Hindlimb muscle (tissue), 1 donor: ENCODE measurements at places on chromosomes 13 and 19.

GRCh38 chr13:48843630-48844380 lies 131.9 kb upstream of the FNDC3A start:
- DNase-seq = no peak

DNA sequence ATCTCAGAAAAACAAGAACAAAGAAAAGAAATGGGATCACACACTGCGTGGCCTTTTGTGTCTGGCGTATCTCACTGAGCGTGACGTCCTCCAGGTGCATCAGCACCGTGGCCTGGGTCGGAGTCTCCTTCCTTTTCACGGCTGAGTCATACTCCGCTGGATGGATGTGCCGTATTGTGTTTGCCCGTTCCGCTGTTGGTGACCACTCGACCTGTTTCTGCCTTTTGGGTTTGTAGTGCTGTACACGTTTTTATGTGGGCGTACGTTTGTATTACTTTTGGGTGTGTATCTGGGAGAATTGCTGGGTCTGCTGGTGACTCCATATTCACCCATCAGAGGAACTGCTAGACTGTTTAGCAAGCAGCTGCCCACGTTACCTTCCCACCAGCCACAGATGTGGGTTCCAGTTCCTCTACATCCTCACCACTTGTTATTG lies 11.4 kb downstream of the ARID3A start:
- no peak for DNase-seq

GRCh38 chr13:24228852-24229458 lies 68.4 kb downstream of the SPATA13 start:
- peak; percentile 41 for DNase-seq

DNA sequence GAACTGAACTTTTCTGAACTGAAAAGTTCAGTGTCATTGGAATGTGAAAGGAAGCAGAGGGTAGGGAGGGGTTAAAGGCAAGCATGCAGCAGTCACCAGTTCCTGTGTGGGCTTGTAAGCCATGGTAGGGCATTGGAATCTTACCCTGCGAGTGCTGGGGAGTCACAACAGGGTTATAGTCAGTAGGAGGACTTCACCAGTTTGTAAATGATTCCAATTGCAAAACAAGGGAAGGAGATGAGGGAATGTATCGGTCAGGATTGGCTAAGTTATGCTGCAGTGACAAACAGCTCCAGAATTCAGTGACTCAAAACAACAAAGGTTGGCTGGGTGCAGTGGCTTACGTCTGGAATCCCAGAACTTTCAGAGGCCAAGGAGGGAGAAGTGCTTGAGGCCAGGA lies 12.8 kb downstream of the LYPD3 start:
- DNase-seq = no peak

DNA sequence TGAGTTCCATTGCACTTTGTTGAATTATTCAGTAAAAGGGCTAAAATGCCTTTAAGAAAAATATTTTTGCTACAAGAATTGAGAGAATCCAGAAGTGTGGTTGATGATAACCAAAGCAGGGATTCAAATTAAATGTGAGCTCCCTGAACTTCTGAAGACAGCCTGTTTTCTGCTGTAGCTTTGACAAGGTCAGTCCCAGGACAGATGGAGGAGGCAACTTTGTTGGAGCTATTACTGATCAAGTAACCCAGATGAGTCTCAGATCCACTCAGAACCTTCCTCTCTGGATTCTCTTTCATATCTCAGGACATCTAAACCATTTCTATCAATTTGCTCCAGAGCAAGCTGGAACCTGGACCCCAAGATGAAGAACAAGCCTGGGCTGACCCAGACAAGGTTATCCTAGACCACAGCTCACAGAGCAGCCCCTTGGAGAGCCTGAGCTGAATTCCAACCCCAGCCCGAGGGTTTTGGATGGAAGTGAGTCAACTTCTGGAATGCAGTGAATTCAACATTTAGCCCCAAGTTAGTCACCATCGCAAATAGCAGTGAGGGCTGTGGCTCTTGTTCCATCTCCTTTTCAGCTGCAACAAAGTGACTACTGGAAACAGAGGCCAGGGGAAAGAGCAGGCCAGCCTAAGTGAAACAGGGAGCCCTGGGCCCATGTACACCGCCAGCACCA lies 137.8 kb upstream of the TSC22D1 start:
- no peak for DNase-seq

GRCh38 chr13:109128121-109128520 lies 498.7 kb downstream of the MYO16 start:
- no peak for DNase-seq

DNA sequence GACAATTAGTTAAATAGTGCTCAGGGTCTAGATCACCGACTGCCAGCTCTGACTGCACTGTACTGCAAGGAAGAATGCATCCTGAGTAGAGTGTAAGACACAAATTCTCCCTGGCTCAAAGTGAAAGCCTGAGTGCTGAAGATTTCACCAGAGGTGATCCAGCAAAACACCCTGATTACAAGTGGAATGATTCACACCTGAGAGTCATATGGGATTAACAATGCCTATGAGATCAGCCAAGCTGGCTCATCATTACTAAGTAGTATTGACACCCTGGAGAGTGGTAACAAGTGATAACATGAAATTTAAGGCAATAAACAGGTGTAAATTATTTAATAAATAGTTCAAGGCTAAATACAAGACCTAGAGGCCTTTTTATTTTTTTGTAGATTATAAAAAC lies 403.8 kb upstream of the PRR20A start:
- no peak for DNase-seq

DNA sequence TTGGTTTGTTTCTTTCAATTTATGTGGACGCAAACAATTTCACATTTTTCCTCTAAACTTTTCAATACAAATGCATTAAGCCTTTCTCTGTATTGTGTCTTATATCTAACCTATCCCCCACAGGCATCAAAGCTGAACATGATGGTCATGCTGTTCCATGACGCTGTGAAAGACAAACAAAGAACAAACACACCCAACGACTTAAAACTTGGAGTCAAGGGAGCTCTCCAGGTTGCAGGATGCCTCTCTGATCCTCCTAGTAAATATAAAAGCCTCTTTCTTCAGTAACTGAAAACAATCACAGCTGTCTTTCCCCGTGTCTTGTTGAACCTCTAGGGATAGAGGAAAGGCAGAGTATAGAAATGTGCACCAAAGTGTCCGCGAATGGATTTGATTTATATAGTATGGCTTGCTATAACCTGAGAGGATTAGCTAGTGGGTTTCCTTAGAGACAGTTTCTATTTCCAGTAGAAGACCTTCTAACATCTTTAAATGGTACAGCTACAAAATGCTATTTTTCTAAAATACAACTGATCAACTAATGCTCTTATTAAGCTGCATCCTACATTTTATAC lies 43.1 kb downstream of the PCDH9 start:
- no peak for DNase-seq

DNA sequence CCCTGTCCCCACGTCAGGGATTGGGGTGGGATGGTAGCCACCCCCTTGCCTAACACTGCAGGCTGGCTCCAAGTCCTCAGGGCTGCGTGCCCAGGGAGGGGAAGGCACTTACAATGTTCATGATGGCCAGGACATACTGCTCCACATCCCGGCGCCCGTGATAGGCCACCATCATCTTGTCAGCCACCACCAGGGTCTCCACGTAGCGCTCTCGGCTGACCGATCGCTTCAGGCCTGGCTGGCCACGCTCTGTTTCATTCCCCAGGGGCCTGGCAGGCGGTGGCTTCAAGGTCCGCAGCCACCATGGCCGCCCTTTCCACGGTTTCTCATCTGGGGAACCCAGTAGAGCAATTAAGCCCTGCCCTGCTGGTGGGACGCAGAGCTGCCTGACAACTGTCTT lies 9.7 kb downstream of the ADAMTS10 start:
- no peak for DNase-seq

DNA sequence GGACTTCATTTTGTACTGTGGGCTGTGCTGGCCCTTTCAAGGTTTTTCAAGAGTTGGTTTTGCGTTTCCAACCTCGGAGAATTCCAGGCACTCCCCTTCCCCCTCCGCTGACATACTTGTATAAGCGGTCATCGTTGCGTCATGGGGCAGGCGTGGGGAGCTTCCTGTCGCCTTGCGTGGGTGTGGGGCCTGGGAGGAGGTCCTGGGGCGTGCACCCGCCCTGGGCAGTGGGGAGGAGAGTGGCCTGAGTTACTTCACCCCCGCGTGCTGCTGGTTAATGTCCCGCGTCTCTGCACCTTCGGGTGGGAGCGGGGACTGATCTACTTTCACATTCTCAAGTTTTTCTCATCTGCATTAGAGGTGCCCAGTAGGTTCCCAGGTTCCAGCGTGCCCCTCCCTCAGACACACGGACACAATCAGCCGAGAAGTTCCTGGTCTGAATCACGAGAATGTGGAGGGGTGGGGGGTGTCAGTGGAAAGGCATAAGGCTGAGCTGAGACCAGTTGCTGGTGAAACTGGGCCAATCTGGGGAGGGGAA lies 4.1 kb downstream of the IER2 start:
- DNase-seq = peak; percentile 85

GRCh38 chr19:11141937-11142527 lies 13.6 kb downstream of the SPC24 start:
- no peak for DNase-seq

- DNase-seq = peak; percentile 46
These were observed 114.9 kb upstream of the WASF3 start for GRCh38 chr13:26442541-26442940.

DNA sequence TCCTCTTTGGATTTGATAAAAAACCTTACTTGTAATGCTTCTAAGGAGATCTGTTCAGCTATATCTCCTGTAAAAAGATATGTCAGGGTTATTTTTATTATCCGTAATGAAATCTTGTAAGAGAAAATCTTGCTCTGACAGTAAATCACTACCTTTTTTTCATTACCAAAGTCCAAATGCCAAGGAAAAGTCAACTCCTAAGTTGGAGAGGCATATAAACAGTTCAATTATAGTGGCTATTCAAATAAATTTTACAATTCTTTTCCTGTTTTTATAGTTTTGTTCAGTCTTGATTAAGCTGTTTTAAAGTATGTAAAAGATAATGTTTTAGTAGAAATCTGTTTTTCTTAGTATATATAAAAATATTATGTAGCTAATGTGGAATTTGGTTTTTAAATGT lies 9.0 kb downstream of the KCTD4 start:
- no peak for DNase-seq

DNA sequence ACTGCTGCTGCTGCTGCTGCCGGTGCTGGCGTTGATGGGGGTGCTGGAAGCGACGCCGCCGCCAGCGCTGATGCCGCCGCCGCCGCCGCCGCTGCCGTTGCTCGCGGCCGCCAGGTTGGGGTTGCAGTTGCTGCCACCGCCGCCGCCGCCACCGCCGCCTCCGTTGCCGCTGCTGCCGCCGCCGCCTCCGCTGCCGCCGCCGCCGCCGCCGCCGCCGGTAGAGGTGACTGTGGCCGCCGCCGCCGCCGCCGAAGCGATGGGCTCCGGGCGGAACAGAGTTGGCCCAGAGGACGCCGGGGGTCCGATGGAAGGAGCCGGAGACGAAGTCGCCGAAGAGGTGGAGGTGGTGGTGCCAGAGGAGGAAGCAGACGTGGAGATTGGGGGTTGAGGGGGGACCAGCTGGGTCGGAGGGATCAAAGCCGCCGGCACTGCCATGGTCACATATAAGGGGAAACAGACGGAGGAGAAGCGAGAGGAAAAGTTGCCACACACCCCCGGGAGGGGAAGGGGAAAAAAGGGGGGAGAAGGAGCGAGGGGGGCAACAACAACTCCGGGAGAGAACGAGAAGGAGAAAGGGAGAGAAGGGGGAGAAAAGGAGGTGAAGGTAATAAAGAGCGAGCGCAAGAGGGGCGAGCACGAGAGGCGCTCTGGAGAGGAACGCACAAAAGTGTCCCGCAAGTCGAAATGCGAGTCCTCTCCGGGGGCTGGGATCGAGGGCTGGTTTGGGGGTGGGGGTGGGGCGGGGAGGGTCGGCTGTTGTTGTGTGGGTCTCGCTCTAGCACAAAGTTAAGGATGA lies 471 bp downstream of the DACH1 start:
- peak; percentile 22 for DNase-seq

DNA sequence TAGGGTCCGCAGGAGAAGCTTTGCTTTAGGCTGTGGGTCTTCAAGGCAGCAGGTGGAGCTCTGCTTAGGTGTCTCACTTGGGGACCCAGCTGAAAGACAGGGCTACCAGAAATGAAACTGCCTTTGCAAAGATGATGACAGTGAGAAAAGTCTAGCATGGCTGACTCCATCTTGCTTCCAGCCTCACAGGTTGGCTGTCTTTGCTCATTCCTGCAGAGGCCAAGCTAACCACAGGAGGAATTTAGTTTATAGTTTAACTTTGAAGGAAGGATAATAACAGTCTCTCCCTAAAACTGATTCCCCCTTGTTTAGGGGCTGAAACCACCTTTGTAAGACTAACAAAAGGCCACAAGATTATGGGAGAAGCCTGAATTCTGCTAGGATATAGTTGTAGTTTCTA lies 252.4 kb downstream of the UQCRFS1 start:
- DNase-seq = no peak
